ENCODE measurements at places on chromosomes 5 and 9.

DNA sequence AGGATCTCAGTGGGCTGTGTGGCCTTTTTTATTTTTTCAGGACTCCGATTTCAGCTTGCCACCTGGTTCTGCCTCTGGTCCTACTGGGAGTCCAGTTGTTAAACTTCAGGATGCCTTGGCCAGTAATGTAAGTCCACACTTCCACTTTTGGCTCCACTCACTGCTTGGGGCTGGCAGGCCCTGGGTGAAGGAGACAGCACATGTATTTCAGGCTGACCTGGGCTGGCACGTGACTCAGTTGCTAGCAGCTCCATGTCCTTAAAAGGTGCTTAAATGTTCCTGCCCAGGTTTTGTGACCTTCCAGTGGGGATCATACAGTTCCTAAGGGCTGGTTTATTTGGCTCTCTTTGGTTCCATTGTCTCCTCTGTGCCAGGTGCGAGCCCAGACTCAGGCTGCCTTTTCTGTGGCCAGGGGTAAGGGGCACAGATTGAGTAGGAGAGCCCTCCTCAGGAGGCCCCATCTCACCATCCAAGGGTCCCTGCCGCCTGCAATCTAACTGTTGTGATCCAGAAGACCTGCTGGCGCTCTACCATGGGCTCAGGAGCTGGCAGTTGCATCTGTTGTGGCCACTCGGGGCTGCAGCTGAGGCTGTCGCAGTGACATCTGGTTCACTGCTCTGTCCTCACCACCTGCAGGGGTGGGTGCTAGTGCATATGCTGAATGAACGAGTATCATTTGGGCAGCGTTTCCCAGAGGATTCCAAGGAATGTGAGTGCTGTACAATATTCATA lies 19.2 kb upstream of the POMT1 start:
- peak; percentile 49 for DNase-seq

DNA sequence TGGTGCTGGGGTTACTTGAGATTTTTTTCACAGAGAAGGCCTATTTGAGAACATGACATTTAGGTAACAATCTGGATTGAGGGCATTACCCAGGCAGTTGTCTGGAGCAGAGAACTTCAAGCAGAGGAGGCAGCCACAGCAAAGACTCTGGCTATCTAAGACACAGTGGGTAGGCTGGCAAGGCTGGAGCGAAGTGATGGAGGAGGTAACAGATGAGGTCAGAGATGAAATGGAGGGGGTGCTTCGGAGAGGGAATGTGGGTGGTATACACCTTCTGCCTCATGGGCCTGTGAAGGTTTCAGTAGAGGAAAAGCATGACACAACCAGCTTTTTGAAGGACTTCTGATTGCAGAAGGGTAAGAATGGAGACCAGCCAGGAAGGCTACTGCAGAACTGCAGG lies 65.9 kb downstream of the TMEM174 start:
- no peak for DNase-seq

DNA sequence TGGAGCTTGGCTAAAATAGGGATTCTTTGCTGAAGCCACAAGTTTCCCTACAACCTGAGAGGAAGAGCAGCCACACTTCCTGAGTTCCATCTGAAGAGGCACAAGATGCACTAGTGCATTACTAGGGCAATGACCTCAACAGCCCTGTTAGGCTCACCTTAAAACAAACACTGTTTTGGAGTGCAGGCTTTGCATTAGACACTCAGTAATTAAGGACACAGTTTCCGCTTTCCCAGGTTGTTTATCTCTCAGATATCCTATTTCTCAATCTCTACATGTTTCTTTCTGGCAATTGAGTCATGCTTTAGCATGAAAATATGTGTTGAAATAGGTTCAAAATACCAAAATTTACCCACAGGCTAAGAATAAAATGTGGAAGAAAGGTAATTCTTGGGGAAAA lies 34.2 kb downstream of the EMB start:
- no peak for DNase-seq

GRCh38 chr9:94210616-94211603 lies 48.2 kb upstream of the ZNF169 start:
- DNase-seq = no peak

GRCh38 chr5:139016186-139016585 lies 141.1 kb upstream of the LRRTM2 start:
- DNase-seq = no peak

DNA sequence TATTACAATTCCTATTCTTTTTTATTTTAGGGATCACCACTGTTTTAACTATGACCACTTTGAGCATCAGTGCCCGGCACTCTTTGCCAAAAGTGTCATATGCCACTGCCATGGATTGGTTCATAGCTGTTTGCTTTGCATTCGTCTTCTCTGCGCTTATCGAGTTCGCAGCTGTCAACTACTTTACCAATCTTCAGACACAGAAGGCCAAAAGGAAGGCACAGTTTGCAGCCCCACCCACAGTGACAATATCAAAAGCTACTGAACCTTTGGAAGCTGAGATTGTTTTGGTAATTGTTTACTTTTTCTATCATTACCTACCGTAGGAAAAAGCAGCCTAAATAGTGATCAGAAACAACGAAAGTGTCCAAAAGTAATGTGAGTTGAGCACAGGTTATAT lies 6.4 kb downstream of the GABRA6 start:
- DNase-seq = no peak

- no peak for DNase-seq
Observed at GRCh38 chr5:78750281-78750680, 101.7 kb upstream of the LHFPL2 start.

- no peak for DNase-seq
Observed at GRCh38 chr5:36406023-36406422, 104.3 kb upstream of the RANBP3L start.

GRCh38 chr5:165459232-165459631 lies 1953.8 kb downstream of the MAT2B start:
- DNase-seq = no peak

DNA sequence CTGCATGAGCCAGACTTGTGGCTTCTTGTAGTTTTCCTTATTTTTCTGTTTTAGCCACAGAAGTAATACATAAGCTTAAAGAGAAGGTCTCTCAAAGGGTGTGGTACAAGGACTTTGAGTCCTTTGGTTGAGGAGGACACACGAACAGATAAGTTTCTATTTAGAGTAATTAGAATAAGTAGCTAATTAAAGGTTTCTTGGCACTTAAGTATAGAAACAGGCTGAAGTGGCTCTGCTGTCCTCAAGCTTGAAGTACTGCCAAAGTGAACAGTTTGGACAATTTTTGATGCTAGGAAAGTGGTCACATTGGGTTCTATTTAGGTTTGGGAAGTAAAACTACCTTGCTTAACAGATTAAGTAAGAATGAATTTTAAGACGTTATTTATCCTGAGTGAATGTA lies 278.3 kb upstream of the MPDZ start:
- DNase-seq = no peak

DNA sequence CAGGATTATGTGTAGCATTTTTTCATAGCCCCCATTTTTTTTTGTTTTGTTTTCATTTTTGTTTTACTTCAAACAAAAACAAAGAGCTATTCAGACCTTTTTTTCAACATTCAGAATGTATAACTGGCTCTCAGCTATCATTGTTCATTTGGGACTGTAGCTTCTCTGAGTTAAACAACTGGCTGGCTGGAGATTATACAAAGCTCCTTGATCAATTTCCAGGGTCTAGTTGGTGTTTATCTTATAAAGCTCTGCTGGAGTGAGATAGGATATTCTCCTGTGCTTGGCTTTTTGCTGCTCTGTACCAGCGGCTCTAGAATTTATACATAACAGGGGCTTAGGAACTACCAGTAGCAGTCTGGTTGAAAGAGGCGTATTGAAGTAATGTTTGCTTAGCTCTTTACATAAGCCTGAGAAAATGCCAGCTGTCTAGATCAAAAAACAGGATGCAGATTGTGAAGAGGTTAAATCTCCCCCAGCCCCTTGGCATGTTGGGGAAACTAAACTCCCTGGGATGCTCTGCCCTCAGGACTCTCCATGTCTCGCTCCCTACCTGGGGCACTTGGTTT lies 15.2 kb downstream of the GARNL3 start:
- DNase-seq = no peak

- no peak for DNase-seq
Observed at GRCh38 chr9:110106661-110107060, 101.3 kb downstream of the C9orf152 start.

DNA sequence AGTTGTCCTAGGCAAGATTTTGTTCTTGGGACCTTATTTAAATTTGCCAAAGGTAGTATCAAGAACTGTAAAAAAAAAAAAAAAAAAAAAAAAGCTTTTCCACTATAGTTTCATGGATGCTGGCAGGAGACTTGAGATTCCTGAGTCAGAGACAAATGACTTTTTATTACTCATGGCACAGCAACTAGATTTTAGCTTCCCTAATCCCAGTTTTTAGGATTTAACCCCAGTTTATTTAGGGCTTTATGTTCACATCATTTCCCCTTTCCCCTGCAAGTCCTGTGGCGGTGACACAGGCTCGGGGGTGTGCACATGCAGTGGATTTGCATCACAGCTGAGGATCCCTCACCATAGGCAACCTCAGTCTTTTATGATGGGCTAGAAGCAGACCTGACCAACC lies 144.9 kb downstream of the GOLPH3 start:
- DNase-seq = no peak

DNA sequence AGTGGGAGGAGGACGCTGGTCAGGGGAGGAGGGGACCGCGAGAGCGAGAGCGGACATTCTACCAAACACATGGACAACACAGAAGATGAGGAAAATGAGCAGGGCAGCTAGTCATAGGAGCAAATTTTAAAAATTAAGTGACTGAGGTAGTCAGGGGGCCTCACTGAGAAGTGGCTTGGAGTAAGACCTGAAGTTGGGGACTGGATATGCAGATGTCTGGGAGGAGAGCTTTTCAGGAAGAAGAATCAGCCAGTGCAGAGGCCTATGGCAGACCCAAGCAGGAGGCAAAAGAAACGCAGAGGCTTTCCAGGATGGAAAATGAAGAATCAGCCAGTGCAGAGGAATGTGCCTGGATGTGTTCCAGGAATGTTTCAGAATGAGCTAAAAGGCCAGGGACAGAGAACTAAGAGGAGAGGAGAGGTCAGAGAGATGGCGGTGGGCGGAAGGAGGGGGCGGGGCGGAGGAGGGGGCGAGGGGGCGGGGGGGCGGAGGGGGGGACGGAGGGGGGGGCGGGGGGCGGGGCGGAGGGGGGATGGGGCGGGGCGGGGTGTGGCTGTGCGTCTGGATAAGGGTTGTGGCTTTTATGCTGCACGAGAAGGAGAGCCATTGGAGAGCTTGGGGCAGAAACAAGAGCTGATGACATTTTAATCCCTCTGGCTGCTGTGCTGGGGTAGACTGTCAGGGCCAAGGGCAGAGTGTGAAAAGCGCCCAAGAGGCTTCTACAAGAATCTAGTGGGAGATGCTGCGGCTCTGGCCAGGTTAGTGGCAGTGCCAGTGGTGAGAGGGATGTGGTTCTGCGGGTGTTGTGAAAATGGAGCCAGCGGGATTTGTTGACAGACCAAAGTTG lies 129.6 kb downstream of the KCNIP1 start:
- DNase-seq = no peak

DNA sequence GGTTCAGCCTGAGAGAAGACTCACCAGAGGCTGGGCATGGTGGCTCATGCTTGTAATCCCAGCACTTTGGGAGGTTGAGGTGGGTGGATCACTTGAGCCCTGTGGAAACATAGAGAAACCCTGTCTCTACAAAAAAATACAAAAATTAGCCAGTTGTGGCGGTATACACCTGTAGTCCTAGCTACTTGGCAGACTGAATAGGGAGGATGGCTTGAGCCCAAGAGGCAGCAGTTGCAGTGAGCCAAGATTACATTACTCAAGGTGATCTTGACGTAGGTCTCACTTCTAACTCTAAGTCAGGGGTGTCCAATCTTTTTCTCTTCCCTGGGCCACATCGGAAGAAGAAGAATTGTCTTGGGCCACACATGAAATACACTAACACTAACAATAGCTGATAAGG lies 16.2 kb upstream of the ATP6V1G1 start:
- DNase-seq = no peak

DNA sequence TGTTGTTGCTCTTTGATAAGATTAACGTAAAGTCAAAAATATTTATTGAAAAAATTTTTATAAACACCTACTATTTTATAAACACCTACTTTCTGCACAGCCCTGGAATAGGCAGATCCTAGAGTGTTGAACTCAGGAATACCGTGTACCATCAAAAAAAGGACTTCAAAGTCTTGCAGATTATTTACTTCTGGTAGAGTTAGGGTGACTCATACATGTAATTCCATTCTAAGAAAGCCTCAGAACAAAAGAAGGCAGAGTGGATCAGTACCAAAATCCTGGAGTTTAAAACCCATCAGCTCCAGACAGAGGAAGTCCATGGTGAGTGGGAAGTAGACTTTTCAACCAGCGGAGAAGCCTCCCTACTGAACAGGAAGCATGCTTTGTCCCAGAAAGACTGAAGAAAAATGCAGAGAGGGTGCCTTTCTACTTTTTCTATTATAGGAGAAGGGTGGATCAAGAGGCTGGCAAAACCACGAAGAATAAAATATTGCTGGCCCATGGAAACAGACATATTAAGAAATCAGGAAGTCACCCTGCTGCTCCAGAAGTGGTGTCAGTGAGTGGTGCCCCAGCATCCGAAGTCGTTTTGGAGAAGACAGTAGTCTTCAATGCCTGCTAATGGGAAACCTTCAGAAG lies 45.1 kb upstream of the DAB2 start:
- no peak for DNase-seq

DNA sequence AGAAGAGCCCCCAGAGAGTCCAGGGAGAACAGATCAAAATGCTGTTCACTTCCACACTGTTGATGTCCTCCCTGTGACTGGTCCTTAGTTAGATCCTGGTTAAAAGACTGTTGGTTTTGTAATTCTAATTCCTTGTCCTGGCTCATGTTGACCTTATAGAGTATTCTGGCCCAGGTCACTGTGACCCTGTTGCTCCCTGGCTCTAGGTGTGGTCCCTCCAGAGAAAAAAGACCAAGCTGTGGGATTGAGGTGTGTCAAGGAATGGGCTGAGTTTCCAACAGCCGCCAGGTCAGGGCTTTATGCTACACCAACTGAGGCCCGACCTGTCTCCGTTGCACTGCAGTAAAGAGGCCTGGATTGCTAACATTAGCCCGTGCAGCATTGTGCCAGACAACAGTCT lies 241.0 kb upstream of the MSX2 start:
- no peak for DNase-seq

DNA sequence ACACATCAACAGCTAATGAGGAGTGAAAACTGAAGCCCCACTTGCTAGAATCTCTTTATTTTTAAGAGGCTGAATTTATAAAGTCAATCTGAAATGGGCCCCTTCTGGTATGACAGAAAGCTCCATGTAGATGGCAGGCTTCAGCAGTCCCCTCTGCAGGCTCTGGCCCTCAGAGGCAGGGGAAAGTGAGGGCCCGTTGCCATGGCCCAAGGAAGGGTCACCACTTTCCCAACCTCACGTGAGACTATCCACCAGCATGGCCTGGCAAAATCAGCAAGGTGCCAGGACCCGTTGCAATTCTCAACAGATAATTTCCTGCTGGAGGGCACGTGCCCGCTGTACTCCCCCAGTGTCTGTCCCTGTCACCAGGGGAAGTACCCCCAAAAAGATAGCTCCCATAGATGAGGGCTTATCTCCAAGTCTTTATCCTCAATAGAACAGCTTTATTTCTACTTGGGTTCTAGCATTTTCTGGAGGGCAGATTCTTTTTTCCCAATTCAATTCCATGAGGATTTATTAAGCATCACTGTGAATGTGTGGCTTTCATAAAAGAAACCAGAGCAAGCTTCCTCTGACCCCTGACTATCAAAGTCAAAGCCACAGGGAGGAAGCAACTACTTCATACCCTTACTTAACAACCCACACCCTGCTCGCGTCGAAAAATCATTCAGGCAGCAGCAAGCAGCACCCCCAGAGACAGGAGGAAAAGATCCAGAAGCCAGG lies 85.4 kb upstream of the FSTL4 start:
- DNase-seq = no peak

Data from NCI-H1694 (cell line).